ENCODE measurements at places on chromosomes 7 and 10. TPM values are rescaled to one million over a fixed set of nuclear protein-coding genes. Genes with fewer than 3 reads are reported as not detected.

The KLF14 gene
- total RNA-seq, result not detected

GRCh38 chr7:103630318-103630717 lies 184.3 kb upstream of the SLC26A5 start:
- no peaks in the 10 kb centered on the region for H3K27me3 ChIP-seq
- no peaks in the 10 kb centered on the region for H3K36me3 ChIP-seq
- DNase-seq, result no peak

GRCh38 chr10:98374217-98374985 lies 40.6 kb downstream of the PYROXD2 start:
- no peak overlapping the region for H3K4me3 ChIP-seq
- DNase-seq, result no peak
- no peaks in the 10 kb centered on the region for H3K36me3 ChIP-seq
- no peak overlapping the region for H3K27ac ChIP-seq
- H3K27me3 ChIP-seq, result peaks cover 6% of the 10 kb centered on the region

The DPYSL4 gene
- 32.5 TPM for total RNA-seq

DNA sequence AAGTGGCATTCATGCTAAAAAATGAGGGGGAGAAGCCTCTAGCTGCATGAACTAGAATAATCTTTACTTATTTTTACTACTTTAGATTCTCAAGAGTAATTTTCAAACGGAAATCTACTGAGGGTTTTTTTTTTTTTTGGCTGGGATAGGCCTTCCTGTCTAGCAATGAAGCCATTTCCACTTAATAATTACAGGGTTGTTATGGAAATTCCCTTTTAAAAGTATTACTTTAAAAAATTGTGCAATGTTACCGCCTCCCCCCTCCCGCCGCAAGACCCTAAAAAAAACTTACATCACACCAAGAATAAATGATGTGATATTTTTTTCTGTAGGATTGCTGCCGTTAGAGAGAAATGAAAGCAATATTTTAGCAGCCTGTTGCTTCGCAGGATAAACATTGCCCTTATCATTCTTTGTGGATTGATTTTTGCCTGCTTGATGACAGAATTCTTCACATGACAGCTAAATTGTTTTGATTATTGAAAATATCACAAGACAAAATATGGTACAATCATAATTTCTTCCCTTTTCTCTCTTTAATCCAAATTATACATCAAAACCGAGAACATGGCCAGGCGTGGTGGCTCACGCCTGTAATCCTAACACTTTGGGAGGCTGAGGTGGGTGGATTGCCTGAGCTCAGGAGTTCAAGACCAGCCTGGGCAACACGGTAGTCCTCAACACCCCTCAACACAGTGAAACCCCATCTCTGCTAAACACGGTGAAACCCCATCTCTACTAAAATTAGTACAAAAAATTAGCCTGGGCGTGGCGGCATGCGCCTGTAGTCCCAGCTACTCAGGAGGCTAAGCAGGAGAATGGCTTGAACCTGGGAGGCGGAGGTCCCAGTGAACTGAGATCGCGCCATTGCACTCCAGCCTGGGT lies 32.8 kb downstream of the ARL4A start:
- H3K36me3 ChIP-seq, result no peaks in the 10 kb centered on the region
- peak overlapping the region; percentile 82 for H3K27ac ChIP-seq
- H3K27me3 ChIP-seq, result no peaks in the 10 kb centered on the region
- peak overlapping the region; percentile 61 for H3K4me3 ChIP-seq
- DNase-seq, result no peak

DNA sequence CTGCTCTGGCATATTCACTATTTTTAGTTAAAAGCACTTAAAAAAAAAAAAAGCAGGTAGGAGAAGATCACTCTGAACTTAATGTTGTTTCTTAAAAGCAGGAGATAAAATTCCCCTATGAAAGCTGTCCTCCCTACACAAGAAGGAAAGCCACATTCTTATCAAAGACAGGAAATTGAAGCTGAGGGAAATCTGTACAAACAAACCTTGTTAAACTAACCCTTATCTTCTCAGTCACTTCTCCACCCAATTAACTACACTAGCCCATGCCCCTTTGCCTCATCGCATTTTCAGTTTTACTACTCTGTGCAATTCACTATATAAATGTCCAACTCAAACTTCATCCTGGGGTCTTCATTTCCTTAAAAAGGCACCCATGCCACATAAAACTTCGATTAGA lies 2.7 kb upstream of the CDCA7L start:
- H3K4me3 ChIP-seq, result no peak overlapping the region
- peaks cover 36% of the 10 kb centered on the region for H3K4me1 ChIP-seq
- H3K27me3 ChIP-seq, result peaks cover 18% of the 10 kb centered on the region
- peaks cover 5% of the 10 kb centered on the region for H3K36me3 ChIP-seq
- DNase-seq, result no peak
- no peak overlapping the region for H3K27ac ChIP-seq

The LIPN gene
- not detected for total RNA-seq

GRCh38 chr10:114538181-114538906 lies 119.7 kb downstream of the ABLIM1 start:
- H3K4me3 ChIP-seq, result peak overlapping the region; percentile 68
- H3K4me1 ChIP-seq, result peaks cover 60% of the 10 kb centered on the region
- H3K36me3 ChIP-seq, result no peaks in the 10 kb centered on the region
- peak overlapping the region; percentile 64 for H3K27ac ChIP-seq
- DNase-seq, result peak; percentile 88
- H3K27me3 ChIP-seq, result no peaks in the 10 kb centered on the region

The SORCS1 gene
- total RNA-seq, result not detected

DNA sequence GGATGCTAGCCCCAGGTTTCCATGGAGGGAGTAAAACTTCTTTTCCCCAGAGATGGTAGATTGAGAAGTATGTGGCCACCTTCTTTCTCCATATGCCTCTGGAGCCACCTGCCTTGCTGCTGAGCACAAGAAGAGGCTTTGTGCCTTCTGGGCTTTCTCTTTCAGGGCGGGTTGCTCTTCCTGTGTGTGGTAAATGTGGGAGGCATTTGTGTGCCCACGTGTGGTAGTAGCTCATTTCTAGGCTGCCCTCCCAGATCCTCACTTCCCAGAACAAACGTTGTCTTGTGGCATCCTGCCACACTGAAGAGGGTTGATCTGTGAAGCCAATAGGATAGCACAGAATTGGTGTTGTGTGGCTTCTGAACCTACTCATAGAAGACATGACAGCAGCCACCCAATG lies 342.0 kb upstream of the PODXL start:
- DNase-seq, result no peak
- peaks cover 2% of the 10 kb centered on the region for H3K4me1 ChIP-seq
- no peak overlapping the region for H3K4me3 ChIP-seq
- no peak overlapping the region for H3K27ac ChIP-seq
- H3K36me3 ChIP-seq, result no peaks in the 10 kb centered on the region

GRCh38 chr10:102112210-102112817 lies 7.9 kb downstream of the LDB1 start:
- H3K4me3 ChIP-seq, result peak overlapping the region; percentile 94
- H3K4me1 ChIP-seq, result peaks cover 34% of the 10 kb centered on the region
- H3K27ac ChIP-seq, result no peak overlapping the region
- no peak for DNase-seq
- H3K27me3 ChIP-seq, result no peaks in the 10 kb centered on the region

DNA sequence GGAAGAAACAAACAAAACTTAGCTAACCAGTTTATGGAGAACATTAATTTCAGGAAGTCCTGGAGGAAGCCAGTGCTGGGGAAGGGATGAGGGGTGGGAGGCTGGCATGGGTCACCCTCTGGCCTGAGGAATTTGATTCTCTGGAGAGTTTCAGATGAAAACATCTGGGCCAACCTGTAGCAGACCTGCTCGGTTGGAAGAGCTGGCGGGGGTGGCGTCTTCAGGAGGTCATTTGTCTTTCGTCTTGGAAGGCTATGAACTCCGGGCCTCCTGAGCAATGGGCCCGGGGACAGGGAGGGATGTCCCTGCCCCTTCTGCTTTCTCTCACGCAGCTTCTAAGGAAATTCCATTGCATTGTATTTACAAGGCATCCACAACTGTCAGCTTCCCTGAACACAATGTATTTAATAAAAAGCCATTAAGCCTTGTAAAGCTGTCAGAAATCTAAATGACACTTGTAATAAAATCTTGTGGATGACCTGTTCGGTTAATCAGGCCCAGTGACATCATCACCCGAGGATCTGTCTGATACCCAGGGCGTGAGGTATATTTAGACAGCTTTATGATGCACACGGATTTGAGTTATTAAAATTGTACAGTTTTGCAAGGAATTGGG lies 250.5 kb downstream of the RAB11FIP2 start:
- DNase-seq, result no peak
- no peaks in the 10 kb centered on the region for H3K36me3 ChIP-seq

DNA sequence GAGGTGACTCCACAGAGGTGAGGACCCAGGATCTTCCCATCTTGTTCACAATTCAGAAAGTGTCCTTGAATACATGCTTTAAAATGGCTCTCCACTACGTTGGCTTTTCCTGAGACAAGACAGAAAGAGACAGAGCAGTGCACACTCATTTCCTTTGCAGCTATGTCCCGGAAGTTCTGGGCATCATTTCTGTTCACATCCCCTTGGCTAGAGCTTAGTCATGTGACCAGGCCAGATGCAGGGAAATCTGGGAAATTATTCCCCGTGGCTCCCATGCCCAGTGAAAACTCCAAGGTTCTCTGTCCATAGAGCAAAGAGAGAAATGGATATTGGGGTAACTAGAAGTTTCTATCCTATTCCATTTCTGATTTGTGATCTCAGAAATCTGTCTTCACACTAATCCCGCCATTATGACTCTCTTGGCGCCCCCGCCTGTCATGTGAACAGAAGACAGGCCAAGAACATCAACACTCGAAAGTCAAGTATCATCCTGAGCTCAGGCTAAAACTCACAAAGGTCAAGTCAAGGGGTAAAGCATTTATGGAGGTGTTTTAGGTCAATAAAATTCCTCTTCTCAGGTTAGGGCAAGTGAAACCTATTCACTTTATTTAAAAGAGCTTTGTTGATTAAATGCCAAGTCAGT lies 251.4 kb upstream of the HABP2 start:
- H3K27ac ChIP-seq, result no peak overlapping the region
- H3K27me3 ChIP-seq, result peaks cover 21% of the 10 kb centered on the region
- H3K4me1 ChIP-seq, result no peaks in the 10 kb centered on the region
- no peaks in the 10 kb centered on the region for H3K36me3 ChIP-seq

DNA sequence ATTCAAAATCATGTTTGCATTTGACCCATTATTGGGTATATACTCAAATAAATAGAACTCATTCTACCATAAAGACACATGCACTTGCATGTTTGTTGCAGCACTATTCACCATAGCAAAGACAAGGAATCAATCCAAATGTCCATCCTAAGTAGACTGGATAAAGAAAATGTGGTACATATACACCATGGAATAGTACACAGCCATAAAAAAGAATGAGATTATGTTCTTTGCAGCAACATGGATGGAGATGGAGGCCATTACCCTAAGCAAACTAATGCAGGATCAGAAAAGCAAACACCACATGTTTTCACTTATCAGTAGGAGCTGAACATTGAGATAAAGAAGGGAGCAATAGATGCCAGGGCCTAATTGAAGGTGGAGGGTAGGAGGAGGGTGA lies 12.0 kb upstream of the HHEX start:
- peaks cover 11% of the 10 kb centered on the region for H3K27me3 ChIP-seq
- no peaks in the 10 kb centered on the region for H3K4me1 ChIP-seq
- no peak overlapping the region for H3K27ac ChIP-seq
- H3K36me3 ChIP-seq, result no peaks in the 10 kb centered on the region
- no peak overlapping the region for H3K4me3 ChIP-seq

The CNPY1 gene
- not detected for total RNA-seq

The ERVW-1 gene
- not detected for total RNA-seq

The PTF1A gene
- not detected for total RNA-seq

DNA sequence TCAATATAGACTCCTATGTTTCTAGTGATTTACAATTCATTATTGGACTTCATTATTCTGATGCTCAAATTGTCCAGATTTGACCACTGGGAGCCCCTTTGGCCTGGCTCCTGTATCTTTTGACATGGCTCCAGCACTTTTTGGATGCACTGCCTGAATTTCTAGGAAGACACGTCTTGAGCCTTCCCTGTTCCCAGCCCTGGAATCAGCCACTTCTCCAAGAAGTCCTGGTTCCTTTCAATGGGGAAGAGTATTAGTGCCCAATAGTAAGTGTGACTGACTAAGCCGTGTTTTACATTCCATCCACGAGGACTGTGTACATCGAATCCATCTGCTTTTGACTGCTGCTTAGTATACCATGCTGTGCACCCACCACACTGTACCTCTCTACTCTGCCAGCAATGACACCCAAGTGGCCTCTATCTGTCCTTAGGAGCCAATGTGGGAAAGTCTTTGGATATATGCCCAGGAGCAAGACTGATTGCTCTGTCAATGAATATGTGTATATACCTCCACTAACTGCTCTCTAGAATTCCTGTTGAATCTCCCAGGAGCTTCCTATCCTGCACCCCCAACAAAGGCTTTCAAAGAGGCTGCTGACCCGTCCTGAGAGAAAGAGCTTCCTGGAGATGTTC lies 23.2 kb upstream of the NPFFR1 start:
- H3K27me3 ChIP-seq, result no peaks in the 10 kb centered on the region
- no peaks in the 10 kb centered on the region for H3K36me3 ChIP-seq
- DNase-seq, result no peak
- H3K4me3 ChIP-seq, result no peak overlapping the region
- no peaks in the 10 kb centered on the region for H3K4me1 ChIP-seq
- no peak overlapping the region for H3K27ac ChIP-seq

DNA sequence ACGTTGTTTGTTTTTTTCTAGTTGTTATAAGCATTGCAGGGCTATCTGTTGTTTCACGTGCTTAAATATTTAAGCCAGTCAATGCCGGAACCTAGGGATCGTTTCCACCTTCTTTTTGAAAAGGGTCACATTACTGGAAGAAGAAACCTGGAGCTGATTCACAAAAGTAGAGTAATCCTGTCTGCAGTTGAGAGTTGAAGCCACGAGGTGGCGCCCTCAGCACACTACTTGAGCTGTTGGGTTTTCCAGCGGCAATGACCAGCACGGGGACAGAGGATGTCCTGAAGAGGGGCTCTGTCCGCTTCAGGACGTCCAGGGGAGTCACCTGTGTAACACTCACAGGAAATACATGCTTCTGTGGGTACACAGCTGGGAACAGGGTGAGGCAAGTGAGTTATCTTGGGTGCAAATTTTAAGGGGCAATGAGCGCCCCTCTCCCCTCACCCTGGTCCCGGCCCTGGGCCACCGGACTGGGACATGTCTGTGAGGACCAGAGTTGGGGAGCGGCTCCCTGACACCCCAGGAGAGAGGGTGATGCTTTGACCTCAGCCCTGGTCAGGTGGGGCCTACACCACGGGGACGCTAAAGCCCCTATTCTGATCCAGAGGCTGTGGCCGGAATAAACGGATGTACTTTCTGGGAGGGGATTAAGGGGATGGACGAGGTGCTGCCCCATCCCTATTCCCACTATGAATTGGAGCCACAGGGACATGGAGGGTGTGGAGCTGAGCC lies 26.3 kb upstream of the WDFY4 start:
- H3K4me3 ChIP-seq, result no peak overlapping the region
- H3K27ac ChIP-seq, result peak overlapping the region; percentile 62
- peaks cover 4% of the 10 kb centered on the region for H3K4me1 ChIP-seq
- peak; percentile 88 for DNase-seq
- no peaks in the 10 kb centered on the region for H3K36me3 ChIP-seq

The TMEM270 gene
- not detected for total RNA-seq

Data from activated CD4-positive, alpha-beta T cell treated with anti-CD3 and anti-CD28 coated beads, Interleukin-2, amount 10 ng/mL, durations not matched to agents 24 days and 14 days (primary cell).